ENCODE measurements at places on chromosomes 2 and 18. TPM values are rescaled to one million over a fixed set of nuclear protein-coding genes. Genes with fewer than 3 reads are reported as not detected.

DNA sequence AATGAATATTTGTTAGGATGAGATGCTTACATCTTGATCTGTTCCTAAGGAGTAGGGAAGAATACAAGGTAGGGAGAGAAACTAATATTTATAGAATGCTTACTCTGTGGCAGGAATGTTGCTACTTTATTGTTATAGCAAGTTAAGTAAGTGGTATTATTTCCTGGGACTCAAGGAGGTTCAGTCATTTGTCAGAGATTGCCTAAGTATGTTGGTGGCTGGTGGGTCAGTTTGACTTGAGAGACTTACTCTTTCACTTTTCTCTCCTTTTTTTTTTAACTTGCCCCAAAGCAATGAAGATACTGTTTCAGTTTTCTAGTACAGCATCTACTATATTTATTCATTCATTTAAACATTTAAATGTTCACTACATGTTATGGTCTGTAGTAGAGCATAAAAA lies 209.2 kb upstream of the STON1 start:
- no peak for DNase-seq

Gene TMEM87B
- 24.1 TPM for total RNA-seq

Gene ERBB4
- not detected for total RNA-seq

DNA sequence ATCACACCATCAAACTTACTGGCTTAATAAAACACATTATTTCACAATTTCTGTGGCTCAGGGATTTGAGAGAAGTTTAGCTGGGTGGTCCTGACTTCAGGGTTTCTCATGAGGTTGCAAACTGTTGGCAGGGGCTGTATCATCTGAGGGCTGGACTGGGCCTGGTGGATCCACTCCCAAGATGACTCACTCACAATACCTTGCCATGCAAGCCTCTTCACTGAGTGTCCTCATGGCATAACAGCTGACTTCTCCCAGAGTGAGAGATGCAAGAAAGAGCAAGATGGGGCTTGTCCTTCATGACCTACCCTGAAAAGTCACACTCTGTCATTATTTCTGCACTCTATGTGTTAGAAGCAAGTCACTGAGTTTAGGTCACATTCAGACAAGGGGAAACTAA lies 73.8 kb downstream of the AQP4 start:
- no peak for DNase-seq

Gene UNC50
- total RNA-seq, result 36.2 TPM

GRCh38 chr2:69603146-69603743 lies 40.3 kb downstream of the AAK1 start:
- DNase-seq, result no peak

DNA sequence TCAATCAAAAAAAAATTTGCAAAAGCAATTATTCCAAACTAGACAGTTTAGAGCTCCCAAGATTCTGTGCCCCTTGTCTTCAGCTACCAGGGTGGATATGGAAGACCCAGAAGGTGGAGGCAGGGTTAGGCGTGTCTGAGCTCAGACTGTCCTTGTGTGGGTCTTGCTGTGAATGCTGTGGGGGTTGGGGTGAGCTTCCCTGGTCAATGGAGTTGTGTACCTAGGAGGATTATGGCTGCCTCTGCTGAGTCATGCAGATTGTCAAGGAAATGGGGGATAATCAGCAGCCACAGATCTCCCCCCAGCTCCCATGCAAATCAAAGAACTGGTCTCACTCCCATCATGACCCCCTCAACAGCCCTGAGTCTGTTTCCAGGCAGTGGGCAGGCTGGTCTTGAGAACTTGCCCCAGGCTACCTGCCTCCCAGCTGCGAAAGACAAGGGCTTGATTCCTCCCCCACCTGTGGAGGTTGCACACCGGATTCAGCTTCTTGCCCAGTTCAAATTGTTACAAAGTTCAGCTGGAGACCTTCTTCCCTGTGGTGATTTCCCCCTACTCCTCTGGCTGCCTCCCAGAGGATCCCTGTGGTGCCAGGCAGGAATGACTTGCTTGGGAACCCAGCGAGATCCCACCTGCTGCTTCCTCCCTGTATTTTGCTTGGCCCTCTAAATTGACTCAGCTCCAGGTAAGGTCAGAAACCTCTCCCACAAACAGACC lies 77.0 kb downstream of the RAD51AP2 start:
- DNase-seq, result no peak

GRCh38 chr18:27921904-27922751 lies 254.8 kb downstream of the CDH2 start:
- DNase-seq, result no peak

Gene GBX2
- total RNA-seq, result not detected

DNA sequence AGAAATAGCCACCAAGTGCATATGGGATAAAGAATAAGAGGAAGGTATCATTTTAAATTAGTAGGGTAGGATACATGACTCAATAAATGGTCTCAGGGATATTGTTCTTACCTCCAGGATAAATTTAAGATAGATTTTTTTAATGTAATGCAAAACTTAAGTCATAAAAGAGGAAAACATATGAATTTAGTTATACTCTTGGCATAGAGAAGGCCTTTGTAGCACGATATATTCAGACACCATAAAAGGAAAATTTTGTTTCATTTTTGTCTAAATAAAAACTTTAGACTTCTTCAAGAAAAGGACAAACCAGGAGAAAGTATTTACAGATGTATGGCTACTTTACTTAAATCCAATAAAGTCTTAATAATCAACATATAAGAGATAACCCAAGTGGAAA lies 78.5 kb upstream of the CAB39 start:
- DNase-seq, result no peak

Gene SPOPL
- total RNA-seq, result 10.6 TPM

DNA sequence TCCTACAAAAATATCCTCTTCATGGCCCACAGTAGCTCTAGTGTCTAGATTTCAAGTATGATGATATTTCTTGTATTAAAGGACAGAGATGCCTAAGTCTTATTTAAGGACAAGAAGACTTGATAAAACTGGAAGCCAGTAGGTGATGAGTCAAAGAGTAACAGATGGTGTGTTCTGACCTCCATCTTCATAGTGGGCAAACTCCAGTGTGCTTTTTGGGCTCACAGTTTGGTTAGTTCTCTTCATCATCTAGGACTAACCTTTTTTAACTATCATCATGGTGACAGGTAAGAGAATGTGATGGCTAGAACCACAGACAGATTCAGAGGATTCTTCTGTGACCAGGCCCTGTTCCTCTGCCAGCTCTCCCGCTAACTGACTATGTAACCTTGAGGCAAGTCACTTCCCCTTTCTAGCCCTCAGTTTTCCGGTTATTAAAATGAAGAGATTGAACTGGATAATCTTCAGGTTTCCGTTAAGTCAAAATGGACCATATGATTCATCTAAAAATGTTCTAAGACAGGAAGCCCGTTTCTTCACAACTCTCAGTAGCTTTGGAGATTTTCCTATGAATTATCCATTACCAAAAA lies 140.3 kb upstream of the RASGRP3 start:
- no peak for DNase-seq

DNA sequence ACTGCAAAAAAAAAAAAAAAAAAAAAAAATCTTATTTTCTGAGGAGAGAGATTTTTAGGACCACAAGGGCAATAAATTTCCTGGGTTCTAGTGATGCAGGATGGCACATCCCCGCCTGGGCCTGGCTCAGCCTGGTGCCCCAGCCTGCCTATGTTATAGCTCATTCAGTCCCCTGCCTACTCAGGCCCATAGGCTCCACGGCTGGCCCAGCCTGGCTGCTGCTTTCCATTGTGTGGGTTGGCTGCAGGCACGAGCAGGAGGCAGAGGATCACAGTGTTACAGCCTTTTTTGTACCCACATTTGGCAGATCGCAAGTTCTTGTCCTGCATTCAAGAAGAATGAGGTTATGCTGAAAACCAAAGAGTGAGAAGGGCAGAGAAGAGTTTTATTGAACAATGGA lies 2.8 kb upstream of the SULT6B1 start:
- no peak for DNase-seq

DNA sequence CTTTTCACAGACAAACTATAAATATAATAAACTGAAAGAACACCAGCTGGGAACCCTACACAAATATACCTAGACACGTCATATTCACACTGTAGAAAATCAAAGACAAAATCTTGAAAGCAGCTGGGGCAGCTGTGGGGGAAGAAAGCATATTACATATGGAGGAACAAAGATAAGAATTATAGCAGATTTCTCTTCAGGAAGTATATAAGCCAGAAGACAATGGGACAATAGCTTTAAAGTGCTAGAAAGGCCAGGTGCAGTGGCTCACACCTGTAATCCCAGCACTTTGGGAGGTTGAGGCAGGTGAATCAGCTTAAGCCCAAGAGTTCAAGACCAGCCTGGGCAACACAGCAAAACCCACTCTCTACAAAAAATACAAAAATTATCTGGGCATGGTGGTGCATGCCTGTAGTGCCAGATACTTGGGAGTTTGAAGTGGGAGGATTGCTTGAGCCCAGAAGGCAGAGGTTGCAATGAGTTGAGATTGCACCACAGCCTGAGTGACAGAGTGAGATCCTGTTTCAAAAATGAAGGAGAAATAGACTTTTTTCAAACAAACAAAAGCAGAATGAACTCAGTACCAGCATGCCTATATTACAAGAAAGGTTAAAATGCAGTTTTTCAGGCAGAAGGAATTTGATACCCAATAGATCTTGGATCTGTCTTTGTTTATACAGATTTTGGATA lies 26.8 kb upstream of the ERCC3 start:
- no peak for DNase-seq

DNA sequence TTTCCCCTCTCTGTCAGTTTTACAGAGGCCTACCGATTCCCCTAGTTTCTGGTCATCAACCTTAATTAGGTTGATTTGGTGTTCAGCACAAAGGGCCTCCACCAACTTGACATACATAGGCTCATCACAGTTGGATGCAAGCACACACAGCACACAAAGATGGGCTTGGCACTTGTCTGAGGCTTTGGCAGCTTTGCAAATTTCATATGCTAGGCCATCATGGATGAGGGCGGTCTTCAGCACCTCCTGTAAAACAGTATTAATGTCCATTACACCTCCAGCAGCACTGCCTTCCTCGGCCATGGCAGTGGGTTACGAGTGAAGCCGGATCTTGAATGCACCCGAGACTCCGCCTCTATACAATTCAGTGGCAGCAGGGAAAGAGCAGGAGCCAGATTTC lies 56.9 kb downstream of the REL start:
- no peak for DNase-seq

Gene PAX8
- total RNA-seq, result 4.1 TPM

- DNase-seq, result no peak
Observed at GRCh38 chr2:196884368-196884767, 42.1 kb downstream of the PGAP1 start.

- no peak for DNase-seq
Observed at GRCh38 chr2:3801506-3801905, 98.1 kb downstream of the DCDC2C start.

- DNase-seq, result no peak
Observed at GRCh38 chr2:74155830-74156229, 8.1 kb upstream of the BOLA3 start.

Gene ME2
- total RNA-seq, result 111 TPM

- DNase-seq, result no peak
Observed at GRCh38 chr18:2425426-2426317, 145.6 kb downstream of the METTL4 start.

DNA sequence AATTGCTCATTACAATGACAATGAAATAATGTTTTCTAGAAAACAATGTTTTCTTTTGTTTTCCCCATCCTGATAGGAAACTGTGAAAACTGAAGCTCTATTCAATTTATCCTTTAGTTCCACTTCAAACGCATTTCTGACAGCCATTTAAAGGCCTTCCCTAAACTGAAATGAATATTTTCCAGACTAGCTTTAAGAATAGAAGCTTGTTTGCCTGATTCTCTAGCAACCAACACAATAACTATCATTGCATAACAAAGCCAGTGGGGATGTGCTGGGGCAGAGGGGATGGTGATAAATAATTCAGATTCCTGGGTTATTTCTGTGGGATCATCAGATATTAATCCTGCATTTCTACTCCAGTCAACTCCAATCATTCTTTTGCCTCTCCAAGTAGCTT lies 427.1 kb downstream of the RND3 start:
- no peak for DNase-seq

GRCh38 chr2:180328795-180329422 lies 321.8 kb upstream of the CWC22 start:
- no peak for DNase-seq

DNA sequence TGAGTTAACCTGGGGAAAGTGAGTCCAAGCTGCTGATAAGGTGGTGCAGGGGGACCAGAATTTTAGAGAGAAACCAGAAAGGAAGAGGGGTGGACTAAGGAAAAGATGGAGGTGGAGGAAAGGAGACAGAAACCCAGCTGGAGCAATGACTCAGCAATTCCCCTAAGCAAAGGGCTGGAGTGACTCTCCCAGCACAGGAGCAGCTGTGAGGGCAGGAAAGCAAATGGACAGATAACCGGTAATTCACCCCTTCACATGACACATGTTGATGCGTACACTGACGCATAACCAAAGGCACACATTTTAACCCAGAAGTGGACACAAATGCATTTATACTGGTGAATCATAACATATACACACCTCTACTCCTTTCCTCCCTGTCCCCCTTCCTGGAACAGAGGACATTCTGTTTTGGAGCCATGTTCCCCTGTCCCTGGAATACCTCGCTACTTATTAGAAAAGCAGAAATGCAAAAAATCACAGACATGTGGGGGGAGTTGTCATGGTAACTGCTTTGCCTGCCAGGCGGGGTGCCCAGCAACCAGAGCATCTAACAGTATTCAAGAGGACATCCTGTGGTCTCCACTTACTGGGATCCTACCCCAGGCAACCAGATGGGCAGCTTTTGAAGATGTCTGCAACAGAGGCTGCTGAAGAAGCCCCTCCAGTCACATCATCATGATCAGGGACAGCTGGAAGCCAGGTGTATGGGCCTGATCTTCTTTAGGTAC lies 4.7 kb downstream of the CDK5R2 start:
- no peak for DNase-seq

Gene GYPC
- total RNA-seq, result 123 TPM

GRCh38 chr18:59661891-59662701 lies 35.1 kb downstream of the CCBE1 start:
- no peak for DNase-seq

Gene PRKCE
- total RNA-seq, result 13.6 TPM

Gene ELMOD3
- total RNA-seq, result 11.1 TPM

GRCh38 chr2:64018701-64019082 lies 536 bp downstream of the VPS54 start:
- no peak for DNase-seq

Gene PLCD4
- 0.51 TPM for total RNA-seq

- DNase-seq, result no peak
Observed at GRCh38 chr18:55783921-55784320, 195.9 kb upstream of the TCF4 start.

Data from activated CD4-positive, alpha-beta memory T cell treated with anti-CD3 and anti-CD28 coated beads for 36 hours (primary cell).